ENCODE measurements at places on chromosomes 7 and 10.
A peak's percentile ranks its signal among the peaks of the same experiment; 100 is the strongest.

DNA sequence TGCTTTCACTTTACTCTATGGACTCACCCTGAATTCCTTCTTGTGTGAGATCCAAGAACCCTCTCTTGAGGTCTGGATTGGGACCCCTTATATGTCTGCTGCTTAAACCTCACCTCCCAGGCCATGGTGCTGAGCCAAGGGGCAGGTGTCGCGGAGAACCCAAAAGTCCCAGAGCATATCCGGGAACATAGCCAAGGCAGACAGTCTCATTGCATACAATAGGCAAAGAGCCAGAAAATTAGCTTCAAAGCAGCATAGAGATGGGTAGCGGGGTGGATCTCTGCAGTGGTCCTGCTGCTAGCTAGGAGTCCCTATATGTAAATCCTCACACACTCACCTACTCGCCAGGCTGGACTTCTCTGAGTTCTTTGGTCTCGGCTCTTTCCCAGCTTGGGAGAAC lies 5.5 kb downstream of the CCL24 start:
- no peak for DNase-seq

DNA sequence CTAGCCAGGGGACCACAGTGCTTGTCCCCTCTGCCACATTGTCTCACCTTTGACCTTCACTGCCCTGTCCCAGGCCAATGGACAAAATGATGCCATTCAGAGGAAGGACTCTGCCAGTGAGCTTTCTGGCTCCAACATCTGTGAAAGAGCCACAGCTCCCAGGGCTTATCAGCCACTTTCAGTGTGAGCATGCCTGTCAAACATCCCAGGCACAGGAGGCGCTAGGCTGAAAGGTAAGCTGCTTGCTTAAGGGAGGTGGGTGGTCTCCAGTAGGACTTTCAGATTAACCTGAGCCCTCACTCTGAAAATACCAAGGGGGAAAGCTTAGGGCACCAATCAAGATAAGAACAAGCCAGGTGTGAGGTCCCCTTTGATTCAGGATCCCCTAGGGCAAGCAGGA lies 59.8 kb upstream of the GDF10 start:
- DNase-seq: no peak

DNA sequence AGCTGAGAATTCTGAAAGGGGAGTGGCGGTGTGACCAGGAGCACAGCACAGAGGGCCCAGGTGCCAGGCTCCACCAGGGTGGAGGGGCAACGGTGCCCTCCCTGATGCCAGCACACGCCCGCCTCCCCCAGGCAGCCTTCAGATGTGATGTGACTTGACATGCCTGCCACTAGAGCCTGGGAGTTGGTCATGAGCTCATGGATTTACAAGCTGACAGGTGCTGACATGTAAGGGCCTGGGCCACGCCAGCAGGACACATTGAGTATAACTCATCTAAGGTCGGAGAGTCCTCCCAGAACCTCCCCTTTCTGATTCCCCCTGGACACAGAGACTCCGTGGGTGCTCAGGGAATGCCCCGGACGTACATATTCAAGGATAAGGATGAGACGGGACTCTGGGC lies 74.2 kb downstream of the LSM5 start:
- DNase-seq: no peak

DNA sequence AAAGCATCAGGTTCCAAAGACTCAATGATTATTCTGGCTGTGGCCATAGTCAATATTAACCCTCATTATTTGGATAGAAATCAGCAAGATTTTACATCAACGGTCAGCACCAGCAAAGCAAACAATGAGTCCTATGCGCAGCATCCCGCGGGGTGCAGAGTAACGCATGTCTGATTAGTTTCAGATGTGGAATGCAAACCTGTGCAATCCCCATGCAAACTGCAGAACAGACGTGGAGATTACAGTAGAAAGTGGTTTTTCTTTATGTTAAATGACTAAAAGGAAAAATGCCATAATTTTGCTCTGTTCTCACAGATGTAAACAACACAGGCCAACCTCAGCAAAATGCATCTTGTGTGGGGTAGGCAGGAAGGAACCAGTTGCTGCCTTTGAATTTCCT lies 258.1 kb upstream of the GRB10 start:
- no peak for DNase-seq

DNA sequence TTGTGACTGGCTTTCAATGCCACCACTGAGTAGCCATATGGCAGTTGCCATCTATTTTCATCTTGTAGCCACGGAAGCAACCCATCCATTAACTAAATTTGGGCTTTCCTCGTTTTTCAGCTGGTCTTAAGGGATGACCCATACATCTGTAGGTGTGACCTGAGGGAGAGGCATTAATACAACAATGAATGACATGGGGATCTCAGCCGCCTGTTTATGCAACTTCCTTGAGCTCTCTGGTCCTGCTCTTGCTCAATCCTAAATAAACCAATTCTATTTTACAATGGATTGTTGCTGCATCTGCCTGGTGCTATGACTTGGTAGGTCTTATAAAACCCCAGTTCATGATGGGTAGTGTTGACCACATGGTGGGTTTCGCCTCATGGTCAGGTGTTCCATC lies 21.9 kb upstream of the ADAM22 start:
- no peak for DNase-seq

DNA sequence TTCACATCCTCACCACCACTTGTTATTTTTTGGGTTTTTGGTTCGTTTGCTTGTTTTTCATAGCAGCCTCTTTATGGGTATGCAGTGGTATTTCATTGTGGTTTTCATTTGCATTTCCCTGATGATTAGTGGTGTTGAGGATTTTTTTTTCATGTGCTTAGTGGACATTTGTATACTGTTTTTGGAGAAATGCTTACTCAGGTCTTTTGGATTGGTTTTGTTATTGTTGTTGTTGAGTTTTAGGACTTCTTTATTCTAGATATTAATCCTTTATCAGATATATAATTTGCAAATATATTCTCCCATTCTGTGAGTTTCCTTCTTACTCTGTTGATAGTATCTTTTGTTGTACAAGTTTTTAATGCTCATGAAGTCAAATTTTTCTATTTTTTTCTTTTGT lies 42.8 kb downstream of the GAD2 start:
- no peak for DNase-seq

DNA sequence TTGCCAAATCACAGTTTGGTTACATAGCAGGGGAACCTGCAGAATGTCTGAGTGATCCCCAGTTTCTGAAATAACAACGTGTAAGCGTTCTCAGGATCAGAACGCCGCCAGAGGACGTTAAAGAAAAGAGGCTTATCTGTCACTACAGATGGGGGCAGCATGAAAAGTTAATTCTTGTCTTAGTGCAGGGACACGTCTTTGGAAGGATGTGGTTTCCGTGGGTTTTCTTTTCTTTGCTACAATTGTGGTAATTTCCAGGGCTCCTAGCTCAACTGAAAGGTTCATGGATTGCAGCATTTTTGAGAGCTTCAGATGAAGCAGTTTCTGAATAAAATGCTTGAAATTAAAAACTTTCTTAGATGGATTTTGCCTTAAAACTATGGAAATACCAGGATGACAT lies 106.6 kb downstream of the PRKCQ start:
- no peak for DNase-seq

GRCh38 chr7:99193527-99194220 lies 14.2 kb downstream of the KPNA7 start:
- no peak for DNase-seq

- DNase-seq: no peak
Measured at GRCh38 chr10:133528845-133529575, 1.8 kb downstream of the CYP2E1 start.

GRCh38 chr7:6392712-6393666 lies 54.8 kb downstream of the DAGLB start:
- peak; percentile 62 for DNase-seq

GRCh38 chr7:26964156-26964808 lies 99.9 kb upstream of the SKAP2 start:
- DNase-seq: no peak

DNA sequence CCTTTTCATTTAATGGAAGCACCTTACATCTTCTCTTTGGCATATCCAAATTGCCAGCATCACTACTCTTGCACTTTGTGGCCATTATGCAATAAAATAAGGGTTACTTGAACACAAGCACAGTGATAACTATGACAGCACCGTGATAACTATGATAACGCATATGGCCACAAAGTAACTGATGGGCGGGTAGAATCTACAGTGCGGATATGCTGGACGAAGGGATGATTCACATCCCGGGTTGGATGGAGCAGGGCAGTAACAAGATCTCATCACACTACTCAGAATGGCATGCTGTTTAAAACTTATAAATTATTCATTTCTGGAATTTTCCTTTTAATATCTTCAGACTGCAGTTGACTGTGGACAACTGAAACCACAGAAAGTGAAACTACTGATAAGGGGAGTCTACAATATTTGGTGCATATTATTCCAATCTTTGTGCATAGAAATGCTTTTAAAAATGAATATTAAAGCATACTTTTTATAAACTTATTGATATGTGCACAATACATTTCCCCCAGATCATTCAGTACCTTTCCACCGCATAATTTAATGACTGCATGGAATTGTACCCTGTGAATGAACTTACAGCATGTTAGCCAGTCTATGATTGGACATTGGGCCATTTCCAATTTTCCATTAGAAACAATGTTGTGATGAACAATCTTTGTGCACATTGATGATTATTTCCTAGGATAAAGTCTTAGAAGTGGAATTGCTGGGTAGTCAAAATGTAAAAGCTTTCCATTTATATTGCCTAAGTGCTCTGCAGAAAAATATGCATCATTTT lies 136.4 kb downstream of the WNT2 start:
- no peak for DNase-seq

- DNase-seq: peak; percentile 12
Measured at GRCh38 chr7:134184767-134185166, 57.6 kb downstream of the LRGUK start.

DNA sequence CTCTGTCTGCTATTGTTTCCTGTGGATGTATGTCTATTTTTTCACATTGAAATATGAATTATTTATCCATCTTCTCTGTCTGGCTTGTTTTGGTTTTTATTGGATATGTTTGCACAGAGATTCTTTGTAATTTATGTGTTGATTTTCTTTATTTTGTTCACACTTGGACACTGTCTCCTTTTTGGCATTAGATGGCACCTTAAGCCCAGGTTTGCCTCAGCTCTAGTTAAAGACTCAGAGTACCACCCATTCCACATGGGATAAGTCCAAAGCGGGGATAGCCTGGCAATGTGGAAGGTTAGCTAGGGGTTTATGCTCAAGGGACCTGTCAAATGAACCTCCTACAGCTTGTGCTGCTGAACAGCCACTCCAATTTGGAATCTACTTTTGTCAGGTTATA lies 14.1 kb downstream of the FEZF1 start:
- no peak for DNase-seq

DNA sequence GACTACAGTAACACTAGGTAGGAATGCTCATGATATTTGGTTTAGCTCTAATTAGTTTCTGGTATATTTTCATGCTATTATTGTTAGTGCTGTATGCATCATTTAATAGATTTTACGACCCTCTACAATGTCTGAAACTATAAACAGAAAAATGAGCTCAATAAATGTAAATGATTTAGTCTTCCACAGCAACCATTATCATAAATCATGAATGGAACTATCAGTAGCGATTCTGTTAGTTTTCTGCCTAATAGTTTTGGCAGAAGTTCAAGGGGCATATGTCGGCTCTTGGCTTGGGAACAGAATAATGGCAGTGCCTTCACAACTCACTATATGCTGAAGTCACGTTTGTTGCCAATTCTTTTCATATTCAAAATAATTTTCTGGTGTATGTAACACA lies 494.8 kb downstream of the PARD3 start:
- DNase-seq: no peak

DNA sequence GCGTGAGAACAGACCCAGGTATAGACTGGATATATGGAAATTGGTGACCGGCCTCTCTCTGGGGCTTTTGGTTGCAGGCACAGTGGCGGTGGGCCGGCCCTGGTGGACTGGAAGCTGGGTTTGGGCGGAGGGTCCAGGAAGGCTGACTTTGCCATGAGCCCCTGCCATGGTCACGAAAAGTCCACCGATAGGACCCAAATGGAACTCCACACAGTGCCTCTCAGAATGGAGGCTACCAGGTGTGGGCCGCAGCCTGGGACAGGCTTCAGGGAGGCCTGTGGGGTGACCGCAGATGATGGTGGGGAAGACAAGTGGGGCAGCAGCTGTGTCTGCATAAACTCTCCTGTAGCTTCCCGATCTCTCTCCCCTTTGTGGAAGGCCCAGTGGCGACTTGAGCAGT lies 123.2 kb downstream of the DNAJB6 start:
- no peak for DNase-seq

DNA sequence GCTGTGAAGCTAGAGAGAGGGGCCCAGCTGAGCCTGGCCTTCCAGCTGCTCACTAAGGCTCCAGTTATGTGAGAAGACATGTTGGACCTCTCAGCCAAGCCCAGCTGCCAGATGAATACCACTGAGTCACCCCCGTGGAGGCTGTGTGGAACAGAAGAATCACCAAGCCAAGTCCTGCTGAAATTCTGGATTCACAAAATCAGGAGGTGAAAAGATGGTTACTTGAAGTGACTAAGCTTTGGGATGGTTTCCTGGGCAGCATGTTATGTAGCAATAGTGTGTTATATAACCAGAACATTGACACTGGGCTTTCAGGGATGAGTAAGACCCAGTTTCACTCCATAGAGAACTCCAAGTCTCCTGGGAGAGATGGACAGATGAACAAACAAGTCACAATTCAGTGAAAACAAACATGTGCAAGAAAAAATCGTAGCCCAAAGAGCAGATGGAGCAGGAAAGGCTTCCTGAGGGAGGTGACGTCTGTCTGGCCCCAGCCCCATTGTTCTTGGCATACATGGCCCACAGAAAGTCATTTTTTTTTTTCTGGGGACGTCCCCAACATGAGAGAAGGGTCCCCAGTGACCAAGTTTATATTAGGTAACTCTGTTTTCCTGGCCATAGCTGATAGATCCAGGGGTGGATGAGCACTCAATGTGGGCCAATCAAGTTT lies 64.1 kb upstream of the PDZD8 start:
- DNase-seq: no peak

- no peak for DNase-seq
Measured at GRCh38 chr7:148347981-148348380, 242.6 kb upstream of the C7orf33 start.

DNA sequence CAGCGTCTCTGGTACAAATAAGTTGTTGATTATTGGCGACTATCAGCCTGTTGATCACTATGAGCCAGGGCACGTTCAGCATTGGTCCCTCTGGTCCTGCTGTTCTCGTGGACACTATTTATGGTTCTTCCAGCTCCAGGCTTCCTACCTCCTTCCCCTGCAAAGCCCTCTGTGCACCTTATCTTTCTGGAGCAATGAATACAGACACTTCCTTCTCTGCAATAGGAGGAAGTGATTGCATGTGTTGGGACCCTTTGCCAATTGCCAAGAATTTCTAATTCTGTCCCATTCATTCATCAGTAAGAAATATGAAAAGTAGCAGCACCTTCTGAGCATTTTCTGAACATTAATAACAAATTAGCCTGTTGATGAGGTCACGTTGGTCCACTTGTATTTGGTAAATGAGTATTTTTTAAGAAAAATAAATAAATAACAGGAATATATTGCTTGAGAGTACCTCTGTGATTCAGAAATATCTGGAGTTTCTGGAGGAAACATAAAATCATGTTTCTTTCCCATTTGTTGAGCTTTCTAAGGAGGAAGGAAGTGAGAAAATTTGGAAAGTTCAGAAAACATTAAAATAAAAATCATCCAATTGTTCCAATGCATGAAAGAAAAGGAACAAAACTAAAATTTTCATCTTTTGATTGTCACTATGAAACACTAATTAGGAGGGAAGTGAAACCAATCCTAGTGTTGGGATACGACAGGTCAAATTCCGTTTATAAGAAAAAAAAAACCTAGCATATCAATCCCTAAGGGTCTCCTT lies 259.1 kb upstream of the KLF6 start:
- DNase-seq: no peak

- no peak for DNase-seq
Measured at GRCh38 chr10:133306941-133307379, 1.7 kb downstream of the TUBGCP2 start.

GRCh38 chr7:30445770-30446169 lies 32.8 kb downstream of the NOD1 start:
- peak; percentile 23 for DNase-seq

Data from AG08396 (cell line).